EH (cell line): ENCODE measurements at places on chromosomes 7 and 10.

DNA sequence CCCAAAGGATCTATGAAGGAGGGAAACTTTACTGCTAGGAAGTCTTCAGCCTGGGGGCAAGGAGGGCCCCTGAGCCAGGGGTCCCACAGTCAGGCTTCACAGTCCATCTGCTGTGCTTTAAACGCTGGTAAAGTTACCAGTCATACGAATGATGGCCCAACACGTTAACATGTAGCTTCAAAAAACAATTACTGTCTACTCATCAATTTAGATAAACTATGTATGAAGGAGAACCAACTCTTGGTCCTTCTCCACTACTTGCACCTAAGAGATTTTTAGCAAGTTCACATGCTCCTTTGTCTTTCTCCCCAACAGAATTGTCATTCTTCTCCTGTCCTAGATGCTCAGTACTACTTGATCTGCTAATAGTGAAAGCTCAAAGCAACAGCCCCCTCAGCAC is 16.6 kb downstream of the JCAD start:
- DNase-seq: no peak

- peak; percentile 70 for DNase-seq
Measured at GRCh38 chr7:28315565-28316410, 96.5 kb upstream of the CREB5 start.

- DNase-seq: no peak
Measured at GRCh38 chr7:44512736-44513135, 22.3 kb upstream of the NUDCD3 start.

DNA sequence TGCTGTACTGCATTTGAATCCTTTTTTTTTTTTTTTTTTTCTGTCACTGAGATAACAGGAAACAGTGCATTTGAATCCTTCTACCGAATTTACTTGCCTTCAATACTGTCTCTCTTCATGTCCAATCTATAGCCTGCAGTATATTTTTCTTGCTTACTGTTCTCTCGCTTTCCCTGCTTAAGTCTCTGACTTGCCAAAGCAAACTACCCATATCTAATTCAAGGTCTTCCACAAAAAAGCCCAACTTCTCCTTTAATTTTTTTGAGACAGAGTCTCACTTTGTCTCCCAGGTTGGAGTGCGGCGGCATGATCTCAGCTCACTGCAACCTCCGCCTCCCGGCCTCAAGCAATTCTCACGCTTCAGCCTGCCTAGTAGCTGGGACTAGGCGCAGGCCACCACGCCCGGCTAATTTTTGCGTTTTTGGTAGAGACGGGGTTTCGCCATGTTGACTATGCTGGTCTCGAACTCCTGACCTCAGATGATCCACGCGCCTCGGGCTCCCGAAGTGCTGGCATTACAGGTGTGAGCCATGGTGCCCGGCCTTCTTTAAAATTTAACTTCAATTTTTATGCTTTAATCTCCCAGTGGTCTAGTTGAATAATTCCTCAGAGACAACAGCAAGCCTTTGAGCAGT is 882 bp downstream of the PDCD11 start:
- peak; percentile 7 for DNase-seq
